ENCODE measurements at places on chromosomes 11 and 22.

DNA sequence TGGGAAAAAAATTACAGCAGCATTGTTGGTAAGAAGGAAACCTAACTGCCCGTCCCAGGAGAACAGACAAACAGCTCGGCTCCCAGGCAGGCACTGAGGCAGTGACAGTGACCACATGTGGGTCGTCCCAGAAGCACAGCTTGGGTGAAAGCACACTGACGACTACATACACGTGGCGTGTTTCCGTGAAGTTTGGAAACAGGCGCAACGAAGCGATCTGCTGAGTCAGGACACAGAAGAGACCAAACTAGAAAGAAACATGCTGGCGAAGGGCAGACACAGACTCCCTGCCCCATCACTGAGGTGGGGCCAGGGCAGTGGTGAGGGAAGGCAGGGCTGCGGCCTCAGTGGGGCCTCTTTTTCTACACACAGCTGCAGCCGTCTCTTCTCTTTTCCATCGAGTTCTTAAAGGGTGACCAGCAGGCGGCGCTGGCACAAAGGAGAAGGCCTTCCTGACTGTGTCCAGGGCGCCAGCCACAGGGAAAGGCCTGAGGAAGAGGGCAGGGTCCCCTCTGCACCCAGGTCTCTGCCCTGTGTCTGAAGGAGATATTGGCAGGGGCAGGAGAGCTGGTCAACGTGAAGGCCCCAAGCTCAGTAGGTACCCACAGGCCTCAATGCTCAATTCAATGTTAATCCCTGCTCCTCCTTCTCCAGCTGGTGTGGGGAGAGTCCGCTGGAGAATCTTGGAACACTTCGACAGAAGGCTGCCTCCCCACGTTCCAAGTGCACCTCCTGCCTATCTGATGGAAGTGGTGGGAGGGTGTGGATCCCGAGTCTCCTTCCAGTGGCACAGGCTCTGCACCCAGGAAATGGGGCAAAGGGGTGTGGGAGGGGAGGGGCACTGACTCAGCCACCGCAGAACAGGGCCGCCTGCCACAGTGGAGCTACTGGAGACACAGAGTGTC, 19.9 kb downstream of the CARS1 start:
- peak; percentile 50 for DNase-seq

GRCh38 chr11:9850224-9850895, 186.5 kb downstream of the SWAP70 start:
- DNase-seq = no peak

- no peak for DNase-seq
Observed at GRCh38 chr11:63705526-63705925, 24.2 kb downstream of the RTN3 start.

- DNase-seq = peak; percentile 17
Observed at GRCh38 chr11:72141066-72141465, 5.5 kb downstream of the FOLR3 start.

GRCh38 chr11:95499516-95500135, 268.6 kb upstream of the SESN3 start:
- DNase-seq = no peak

DNA sequence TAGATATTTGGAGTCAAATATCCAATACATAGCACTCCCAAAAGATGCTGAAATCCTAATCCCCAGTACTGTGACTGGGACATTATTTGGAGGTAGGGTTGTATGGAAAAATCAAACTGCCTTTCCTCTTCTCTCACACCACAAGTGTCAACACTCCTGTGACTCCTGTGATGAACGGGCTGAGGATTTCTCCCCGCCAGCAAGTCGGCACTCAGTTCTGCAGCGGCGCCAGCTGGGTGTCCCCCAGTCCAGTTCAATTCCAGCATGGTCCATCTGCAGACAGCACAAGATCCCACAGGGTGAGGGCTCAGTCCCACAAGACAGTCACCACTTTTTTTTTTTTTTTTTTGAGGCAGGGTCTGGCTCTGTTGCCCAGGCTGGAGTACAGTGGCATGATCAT, 4.3 kb upstream of the PARVB start:
- no peak for DNase-seq

- no peak for DNase-seq
Observed at GRCh38 chr11:11313902-11314692, 39.0 kb downstream of the CSNK2A3 start.

DNA sequence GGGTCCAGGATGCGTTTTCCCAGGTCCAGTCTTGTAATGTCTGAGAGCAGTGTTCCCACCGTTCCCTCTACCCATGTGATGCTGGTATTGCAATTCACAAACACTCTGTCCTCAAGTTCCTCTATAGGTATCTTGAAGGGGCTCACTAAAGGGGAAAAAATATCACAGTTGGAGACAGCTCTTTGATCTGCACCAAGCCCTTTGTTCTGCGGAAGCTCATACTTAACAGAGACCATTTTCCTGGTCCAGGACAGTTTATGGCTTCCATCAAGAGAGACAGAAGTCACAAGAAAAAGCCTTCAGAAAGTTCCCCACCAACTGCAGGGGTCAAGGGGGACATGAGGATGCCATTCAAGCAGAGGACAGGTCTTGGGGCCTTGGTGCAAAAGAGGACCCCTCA, 2.1 kb downstream of the CD3D start:
- no peak for DNase-seq

DNA sequence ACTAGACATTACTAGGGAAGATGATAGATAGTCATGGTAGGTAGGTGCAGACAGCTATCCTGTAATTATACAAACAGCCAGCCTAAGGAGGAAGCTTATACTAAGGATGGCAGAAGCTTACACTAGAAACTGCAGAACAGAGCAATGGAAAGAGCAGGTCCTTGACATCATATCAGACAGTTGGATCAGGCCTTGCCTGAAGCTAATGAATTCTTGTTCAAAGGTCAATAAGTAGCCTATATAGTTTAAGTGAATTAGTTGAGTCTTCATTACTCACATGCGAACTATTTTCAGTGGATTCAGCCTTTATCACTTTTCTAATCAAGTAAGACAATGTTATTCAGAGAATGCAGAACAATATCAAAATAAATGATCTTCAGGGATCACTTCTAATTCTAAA, 22.3 kb upstream of the GRK3 start:
- DNase-seq = no peak

DNA sequence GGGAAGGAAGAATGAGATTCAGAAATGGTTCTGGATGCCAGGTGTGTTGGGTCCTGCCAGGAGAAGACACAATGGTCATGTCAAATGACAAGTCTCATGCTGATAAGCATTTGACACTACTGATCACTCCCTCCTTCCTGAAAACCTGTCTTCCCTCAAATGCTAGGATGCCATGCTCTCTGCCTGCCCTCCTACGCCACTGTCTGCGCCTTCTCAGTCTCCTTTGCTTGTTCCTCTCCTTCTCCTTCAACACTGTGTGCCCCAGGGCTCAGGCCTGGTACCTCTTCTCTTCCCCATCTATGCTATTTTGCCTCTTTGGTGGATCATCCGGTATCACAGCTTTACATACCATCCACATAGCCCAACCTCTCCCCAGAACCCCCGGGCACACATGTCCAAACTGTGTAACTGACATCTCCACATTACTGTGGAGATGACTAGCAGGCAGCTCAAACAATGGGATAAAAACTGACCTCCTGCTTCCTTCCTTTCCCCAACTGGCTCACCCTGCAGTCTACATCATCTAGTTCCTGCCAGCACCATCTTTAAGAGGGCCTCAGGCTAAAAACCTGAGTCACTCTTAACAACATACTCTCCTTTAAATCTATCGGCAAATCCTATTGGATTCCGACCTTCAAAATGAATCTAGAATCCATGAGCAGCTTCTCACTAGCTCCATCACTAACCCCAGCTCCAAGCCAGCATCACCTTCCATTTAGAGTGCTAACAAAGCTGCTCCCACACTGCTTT, 8.2 kb downstream of the AP1B1 start:
- DNase-seq = no peak

GRCh38 chr22:48239461-48240147, 1477.2 kb downstream of the TBC1D22A start:
- no peak for DNase-seq

- peak; percentile 57 for DNase-seq
Observed at GRCh38 chr11:118202599-118203422, 22.0 kb downstream of the JAML start.

- no peak for DNase-seq
Observed at GRCh38 chr11:28144808-28145207, 36.6 kb downstream of the METTL15 start.

GRCh38 chr11:92397221-92397755, 172.7 kb downstream of the FAT3 start:
- no peak for DNase-seq

- no peak for DNase-seq
Observed at GRCh38 chr11:74005721-74006517, 3.0 kb downstream of the UCP3 start.

DNA sequence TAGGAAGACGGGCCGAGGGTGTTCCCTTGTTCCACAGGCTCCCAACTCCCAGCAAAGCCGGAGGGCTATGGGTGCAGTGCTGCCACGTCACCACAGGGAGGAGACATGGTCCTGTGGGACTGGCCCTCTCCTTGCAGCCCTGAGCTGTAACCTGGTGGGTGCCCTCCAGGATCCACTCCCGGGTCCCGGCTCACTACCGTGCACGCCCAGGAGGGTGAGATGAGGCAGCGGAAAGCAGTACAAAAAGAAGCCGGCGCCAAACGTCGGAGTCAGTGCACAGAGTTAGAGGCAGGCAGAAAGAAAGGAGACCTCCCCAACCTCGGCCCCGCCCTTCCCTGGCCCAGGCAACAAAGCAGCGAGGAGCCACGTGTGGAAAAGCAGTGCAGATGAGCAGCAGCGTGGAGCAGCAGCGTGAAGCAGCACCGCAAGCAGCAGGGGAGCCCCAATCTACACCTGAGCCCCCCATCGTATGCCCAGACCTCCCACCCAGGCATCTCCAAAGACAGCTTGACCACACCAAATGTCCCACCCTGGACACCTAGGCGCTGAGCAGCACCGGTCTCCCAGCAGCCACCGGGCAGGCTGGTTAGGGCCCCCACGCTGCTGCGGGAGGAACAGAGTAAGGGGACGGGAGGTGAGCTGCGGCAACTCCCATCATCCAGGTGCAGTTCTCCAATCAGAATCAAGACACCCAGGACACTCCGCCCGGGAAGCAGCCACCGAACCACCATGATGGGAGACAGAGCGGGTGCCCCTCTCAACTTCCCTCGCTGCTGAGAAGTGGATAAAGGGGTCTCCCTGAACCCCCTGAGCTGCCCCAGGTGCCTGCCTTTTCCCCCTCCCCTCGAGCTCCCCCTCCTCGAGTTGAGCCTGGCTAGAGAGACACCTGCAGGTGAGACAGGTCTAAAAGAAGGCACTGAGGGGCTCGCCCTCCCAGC, 28.8 kb downstream of the IGSF9B start:
- peak; percentile 67 for DNase-seq

DNA sequence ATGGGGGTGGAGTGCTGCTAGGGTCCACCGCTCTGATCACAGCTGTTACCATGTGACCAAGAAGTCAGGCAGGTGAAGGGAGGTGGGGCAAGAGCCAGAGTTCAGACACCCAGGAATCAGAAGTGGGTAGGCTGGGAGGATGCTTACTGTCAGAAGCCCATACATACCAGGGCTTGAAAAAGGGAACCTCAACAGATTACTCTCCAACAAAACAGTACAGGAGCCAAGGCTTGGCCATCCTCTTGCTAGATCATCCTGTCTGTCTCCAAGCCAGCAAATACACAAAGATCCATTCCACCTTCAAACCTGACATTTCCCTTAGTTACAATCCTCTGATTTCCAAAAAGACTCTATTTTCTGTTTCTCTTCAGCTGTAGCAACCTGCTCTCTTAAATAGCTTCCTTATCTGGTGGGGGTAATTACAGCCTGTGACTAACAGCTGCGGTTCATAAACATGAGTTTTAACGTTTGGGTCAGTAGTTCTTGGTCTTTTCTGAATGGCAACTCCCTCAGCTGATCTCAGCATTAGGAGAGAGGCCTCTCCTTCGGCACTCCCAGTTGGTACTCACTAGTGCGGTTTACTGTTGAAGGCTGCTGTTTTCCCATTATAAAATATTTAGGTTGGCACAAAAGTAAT, 31.1 kb upstream of the WT1 start:
- no peak for DNase-seq

GRCh38 chr11:2759228-2760195, 59.7 kb upstream of the KCNQ1OT1 start:
- no peak for DNase-seq

DNA sequence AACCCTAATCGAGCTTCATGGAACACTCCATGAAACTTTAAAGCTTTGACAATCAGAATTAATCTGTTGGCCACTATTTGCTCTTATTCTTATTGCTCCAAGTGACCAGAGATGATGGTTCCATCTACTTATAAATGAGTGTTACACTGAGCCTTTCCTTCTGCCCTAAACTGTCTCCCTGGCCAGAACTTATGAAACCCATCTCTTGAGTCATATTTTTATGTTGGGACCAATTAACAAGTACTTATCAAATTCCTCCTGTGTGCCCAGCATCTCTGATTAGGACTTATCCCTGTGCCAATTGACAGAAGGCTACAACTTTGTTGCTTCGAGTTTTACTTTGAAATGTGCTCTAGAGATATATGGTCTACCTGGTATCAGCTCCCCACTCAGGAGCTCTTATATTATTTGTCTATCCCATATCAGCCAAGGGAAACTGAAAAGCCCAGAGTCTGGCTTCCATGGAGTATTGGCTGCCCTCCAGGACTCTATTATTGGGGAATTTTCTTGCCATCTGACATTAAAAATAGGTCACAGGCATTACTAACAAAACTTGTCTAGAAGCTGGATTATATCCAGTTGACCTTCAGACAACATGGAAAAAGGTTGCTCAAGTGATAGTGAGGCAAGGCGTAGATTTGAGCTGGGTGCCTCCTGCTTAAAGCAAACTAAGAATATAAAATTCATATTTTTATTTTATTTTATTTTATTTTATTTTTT, 8.8 kb downstream of the KREMEN1 start:
- no peak for DNase-seq

DNA sequence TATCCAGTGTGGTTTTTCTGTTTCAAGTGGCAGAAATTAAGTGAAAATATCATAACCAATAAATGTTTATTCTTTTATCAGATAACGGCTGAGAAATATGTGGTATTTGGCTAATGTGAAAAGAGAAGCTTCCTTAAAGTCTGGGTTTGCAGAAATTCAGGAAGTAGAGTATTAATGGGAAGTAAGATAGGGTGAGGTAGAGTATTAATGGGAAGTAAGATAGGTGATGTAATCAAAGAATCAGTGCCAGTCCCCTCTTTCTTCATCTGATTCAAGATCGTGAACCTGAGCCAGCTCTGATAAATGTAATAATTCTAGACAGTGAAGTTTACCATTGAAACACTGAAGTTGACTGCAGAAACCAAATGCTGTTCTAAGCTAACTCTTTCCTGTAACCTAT, 30.9 kb downstream of the TRPC6 start:
- no peak for DNase-seq

GRCh38 chr22:42062506-42063170, 8.0 kb downstream of the NAGA start:
- DNase-seq = no peak

- no peak for DNase-seq
Observed at GRCh38 chr11:12223771-12224536, 113.6 kb downstream of the MICAL2 start.

- no peak for DNase-seq
Observed at GRCh38 chr11:3622521-3622920, 19.3 kb downstream of the ART5 start.

GRCh38 chr22:30056015-30056414, 24.2 kb upstream of the HORMAD2 start:
- DNase-seq = no peak

- DNase-seq = peak; percentile 46
Observed at GRCh38 chr11:9001736-9002135, 2.1 kb downstream of the NRIP3 start.

Data from CD4-positive, alpha-beta T cell treated with Interleukin-15 for 4 hours (primary cell).